Activated T-helper 2 cell treated with anti-CD3 and anti-CD28 coated beads, Interferon-gamma antibody, Interleukin-2, Interleukin-4, amounts not matched to agents 10 μg/mL and 5 μg/mL and 100 μg/mL, durations not matched to agents 14 hours and 24 hours and 36 hours (primary cell): ENCODE measurements at places on chromosomes 6 and 20.
A peak's percentile ranks its signal among the peaks of the same experiment; 100 is the strongest.

DNA sequence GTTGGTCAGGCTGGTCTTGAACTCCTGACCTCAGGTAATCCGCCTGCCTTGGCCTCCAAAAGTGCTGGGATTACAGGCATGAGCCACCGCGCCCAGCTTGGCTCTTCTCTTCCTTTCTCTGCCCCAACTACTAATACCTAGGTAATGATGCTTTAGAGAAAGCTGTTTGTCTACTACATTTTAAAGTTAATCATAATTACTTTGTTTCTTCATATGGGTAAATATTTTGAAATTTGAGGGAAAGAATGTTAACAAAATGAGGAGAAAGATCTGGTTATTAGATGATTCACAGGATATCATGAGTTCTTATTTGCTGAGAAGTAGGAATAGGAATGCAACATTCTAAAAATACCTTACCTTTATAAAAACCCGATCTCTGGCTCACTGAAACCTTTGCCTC is 18.4 kb upstream of the PTPRK start:
- no peak for DNase-seq

DNA sequence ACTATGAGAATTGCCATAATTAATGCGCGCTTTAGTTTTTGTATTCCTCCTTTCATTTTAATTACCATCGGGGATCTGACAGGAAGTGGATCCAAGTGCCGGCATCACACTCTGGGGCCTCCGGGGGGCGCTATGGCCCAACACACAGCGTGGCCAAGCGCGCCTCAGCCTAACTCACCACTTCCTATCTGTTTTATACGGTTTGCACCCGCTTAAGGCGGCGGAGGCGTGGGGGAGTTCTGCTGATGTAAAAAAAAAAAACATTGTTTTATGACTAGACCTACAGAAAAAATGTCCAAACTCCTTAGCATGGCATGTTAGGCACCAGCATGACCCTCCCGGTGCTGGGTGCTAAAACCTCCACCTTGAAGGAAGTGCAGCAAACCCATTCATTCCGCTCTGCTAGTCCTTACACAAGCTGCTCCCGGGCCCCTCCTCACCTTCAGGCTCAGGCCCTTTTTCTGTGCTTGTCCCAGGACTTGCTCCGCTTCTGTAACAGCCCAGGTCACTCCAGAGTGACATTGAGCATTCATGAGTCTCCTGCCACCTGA is 4.5 kb upstream of the EBF4 start:
- peak; percentile 75 for DNase-seq

DNA sequence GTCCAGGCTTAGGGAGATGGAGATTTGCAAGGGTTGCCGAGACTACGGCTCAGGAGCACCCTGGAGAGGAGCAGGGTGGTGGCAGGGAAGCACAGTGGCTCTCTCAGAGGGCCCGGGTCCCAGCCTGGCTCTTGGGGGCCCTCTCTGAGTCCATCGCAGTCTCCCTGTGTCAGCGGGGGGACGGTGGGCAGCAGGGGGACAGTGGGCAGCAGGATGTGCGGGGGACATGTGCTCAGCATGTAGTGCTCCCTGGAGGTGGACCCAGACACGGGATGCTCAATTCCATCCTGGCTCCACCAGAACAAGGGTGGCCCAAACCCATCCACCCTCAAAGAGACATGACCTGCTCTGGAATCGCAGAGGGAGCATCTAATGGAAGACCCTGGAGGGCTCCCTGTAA is 43.0 kb upstream of the ZBP1 start:
- DNase-seq: no peak

- DNase-seq: no peak
Observed at GRCh38 chr6:147578883-147579282, 70.4 kb downstream of the SAMD5 start.

- no peak for DNase-seq
Observed at GRCh38 chr6:54267798-54268197, 40.4 kb upstream of the TINAG start.

DNA sequence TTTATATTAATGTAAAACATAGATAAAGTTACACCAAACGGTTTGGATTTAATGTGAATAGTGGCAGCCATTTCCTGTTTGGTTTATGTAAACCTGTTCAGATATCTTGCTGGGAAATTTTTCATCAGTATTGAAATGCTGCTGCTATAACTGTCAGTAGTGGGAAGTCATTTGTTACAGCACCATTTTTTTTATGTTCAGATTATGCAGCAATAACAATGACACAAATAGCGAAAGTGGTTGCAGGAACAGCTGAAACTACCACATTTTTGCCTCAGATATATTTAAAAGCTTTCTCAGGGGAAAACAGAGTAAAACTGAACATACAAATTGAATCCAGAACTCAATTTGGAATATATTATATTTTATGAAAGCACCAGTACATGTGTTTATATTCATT is 128.8 kb upstream of the SIM1 start:
- DNase-seq: no peak

DNA sequence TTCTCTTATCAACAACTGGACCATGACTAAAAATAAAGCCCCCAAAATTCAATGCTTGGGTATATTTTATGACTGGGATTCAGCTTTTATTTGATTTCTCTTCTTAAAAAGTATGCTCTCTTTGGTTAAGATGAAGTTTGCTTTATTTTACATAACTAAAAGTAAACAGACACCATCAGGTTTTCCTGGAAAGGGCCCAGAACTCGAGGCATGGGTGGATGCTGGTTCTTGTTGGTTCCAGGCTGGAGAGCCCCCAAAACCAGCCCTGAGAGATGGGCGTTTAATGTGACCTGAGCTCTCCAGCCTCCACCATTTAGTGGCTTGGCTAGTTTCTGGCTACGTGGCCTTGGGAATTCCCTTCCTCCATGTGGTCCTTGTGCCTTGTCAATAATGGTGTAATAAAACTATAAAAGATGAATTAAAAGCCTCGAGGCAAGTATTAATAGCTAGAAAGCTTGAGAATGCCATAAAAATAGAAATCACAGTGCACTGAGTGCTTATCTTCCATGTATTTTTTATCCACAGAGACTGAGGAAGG is 34.1 kb downstream of the BANF2 start:
- no peak for DNase-seq

DNA sequence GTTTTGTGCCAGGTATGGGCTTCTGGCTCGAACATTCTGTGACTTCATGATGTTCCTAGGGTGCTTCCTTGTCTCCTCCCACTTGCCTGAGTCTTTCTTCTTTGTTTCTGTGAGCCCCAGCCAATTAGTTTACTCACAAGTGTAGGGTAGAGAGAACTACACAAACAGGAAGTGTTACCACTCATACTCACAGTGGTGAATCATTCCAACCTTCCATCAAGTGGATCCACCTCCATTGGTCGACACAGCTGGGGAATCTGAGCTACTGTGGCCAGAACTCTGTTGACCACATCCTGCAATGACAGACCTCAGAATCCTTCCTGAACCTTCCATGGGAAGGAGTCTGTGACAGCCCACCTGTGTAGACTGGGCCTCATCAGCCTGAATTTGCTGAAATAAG is 76.8 kb downstream of the UNC5CL start:
- peak; percentile 12 for DNase-seq

DNA sequence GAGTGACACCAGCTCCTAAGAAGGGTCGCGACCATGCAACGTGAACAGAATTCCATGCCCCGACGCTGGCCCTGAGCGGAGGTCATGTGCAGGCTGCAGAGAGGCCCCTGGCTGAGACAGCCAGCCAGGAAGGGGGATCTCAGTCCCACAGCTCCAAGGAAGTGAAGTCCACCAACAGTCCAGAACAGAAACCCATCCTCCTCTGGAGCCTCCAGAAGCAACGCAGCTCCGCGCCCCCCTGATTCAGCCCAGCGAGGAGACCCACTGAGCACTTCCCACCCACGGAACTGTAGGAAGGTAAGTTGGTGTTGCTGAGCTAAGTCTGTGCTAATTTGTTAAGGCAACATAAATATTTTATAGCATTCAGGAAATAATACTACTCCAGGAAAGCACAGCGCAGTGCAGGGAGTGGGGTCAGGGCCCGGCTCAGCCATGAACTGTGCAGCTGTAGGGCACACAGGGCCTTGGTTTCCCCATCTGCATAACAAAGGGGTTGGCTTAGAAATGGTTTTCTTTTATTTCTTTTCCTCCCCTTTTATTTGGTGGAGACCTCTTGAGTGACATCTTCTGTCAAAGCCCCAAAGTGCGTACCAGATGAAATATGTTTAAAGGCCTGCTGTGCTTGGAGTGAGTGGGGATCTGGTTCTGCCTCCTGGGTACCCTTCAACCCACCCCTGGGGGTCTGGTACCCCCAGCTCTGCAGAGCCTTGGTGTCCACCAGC is 241.1 kb upstream of the PMEPA1 start:
- no peak for DNase-seq

- DNase-seq: no peak
Observed at GRCh38 chr6:11232770-11233626, 530 bp upstream of the NEDD9 start.

DNA sequence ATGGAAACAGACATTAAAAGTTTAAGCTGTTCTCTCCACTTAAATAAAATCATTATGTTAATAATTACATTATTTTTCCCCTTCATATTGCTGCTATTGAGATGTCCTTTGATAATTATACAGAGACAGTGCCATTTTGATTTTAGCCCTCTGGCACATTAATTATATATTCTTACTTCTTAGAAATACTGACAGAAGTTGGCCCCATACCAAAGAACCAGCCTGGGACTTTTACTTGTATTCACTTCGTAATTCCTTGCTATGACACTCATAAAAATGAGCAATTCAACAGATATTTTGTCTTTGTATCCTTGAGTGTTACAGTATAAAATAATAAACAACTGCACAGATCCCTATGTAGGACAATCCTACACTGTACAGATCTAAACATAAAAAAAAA is 743.7 kb downstream of the TBC1D32 start:
- no peak for DNase-seq

DNA sequence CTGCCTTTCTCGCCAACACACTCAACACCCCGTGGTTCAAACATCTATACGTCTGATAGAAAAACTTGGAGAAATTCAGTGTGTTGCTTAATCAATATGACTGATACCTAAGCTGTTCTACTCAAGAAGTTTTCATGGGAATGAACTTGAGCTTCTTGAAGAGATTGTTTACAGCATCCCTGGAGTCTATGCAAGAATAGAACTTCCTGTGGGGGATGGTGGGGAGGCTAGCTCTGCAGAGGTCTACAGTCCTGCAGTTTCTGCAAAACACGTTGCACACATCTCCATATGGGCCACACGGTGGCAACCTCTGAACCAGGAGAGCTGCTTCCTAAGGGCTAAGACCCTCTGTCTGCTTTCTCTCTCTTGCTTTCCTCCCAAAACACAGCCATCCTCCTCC is 32.7 kb upstream of the FANCE start:
- no peak for DNase-seq

GRCh38 chr6:85236636-85237035 is 213.2 kb upstream of the NT5E start:
- no peak for DNase-seq

- no peak for DNase-seq
Observed at GRCh38 chr20:13913131-13913530, 77.3 kb downstream of the SEL1L2 start.

DNA sequence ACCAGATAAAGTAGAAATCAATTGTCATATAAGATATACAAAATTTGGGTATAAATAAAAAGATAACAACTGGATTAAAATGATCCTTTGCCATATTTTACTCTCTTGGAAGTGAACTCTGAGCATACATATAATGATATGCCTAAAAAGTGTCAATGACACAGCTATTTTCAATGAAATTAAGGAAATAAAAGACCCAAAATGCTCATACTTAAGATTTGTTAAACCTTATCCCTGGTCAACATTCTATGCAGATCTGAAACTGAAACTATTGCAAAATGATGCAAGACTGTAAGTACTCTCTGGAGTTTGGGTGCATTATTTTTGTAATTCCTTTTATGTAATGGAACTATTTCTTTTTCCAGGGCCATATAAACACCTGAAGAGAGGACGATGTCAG is 119.0 kb upstream of the SGK1 start:
- DNase-seq: no peak

- no peak for DNase-seq
Observed at GRCh38 chr6:156508923-156509322, 268.3 kb upstream of the ARID1B start.

GRCh38 chr20:53736122-53736756 is 142.6 kb upstream of the ZNF217 start:
- DNase-seq: no peak

- DNase-seq: no peak
Observed at GRCh38 chr6:21384216-21384615, 209.3 kb upstream of the SOX4 start.

DNA sequence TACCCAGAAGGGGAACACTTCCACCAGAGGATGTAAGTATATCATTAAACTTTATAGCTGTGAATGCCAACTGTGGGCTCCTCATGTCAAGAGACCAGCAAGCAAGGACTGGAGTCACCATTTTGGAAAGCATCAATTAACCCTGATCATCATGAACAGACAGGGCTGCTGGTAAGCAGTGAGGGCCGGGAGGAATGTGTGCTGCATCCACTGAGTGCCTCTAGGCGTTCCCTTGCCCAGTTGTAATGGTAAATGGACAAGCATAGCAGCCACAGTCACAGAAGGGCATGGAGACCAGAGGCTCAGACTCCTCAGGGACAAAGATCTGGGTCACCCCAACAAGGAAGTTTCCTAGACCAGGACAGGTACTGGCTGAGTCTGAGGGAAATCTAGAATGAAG is 23.6 kb downstream of the LINC00237 start:
- no peak for DNase-seq

DNA sequence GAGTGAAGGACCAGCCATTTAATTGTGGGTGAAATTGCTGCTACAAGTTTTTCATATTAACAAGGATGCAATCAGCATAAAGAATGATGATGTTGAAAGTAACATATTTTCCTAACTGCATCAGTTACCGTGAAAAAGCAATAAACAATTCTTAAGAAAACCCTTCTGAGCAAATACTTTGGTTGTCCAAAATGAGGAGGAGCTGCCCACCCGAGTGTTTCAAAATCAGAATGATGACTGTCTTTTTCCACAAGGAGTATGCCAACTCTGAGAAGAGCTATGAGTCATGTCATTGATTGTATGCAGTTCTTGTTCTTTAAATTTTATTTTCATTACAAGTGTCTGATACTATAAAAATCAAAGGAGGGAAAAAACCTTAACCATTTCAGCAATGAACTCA is 470.5 kb downstream of the COL12A1 start:
- DNase-seq: no peak

DNA sequence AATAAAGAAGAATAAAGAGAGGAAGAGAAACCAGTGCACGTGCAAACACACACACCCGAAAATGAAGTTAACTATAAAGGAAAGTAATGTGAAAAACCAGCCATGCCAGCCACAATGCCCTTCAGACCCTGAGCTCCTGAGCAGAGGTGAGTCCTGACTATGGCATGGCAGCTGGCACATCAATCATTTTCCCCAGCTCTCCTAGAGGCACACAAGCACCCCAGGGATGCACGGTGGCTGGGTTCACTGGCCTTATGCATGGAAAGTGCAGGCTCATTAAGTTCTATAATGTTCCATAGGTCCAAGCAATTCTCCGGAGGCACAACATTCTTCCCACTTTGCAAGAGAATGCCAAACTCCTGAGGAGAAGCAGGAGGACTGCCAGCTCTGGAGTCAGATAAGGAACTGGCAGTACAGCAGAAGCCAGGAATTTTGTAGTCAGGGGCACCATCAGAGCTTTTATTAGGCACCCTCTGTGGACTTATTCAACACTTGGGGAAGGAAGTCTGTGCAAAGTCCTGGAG is 175.0 kb upstream of the PRDM1 start:
- no peak for DNase-seq
